ENCODE measurements at places on chromosomes 4 and X. TPM values are rescaled to one million over a fixed set of nuclear protein-coding genes. Genes with fewer than 3 reads are reported as not detected.

GLRA2 gene
- not detected for total RNA-seq

ATOH1 gene
- total RNA-seq: not detected

ZMAT1 gene
- 0.06 TPM for total RNA-seq

TMEM154 gene
- total RNA-seq: 0.03 TPM

PABPC1L2B gene
- not detected for total RNA-seq

XK gene
- total RNA-seq: 0.45 TPM

ZFP92 gene
- total RNA-seq: 0.56 TPM

BMPR1B gene
- total RNA-seq: 4.3 TPM

TGIF2LX gene
- total RNA-seq: not detected

CT55 gene
- total RNA-seq: not detected

ESX1 gene
- 0.09 TPM for total RNA-seq

FAM47A gene
- not detected for total RNA-seq

AKAP14 gene
- not detected for total RNA-seq

GPC3 gene
- total RNA-seq: not detected

FAT4 gene
- total RNA-seq: 1.4 TPM

SLIT2 gene
- total RNA-seq: not detected

FAM241A gene
- total RNA-seq: 0.85 TPM
